ENCODE measurements at places on chromosomes 12 and 14.

DNA sequence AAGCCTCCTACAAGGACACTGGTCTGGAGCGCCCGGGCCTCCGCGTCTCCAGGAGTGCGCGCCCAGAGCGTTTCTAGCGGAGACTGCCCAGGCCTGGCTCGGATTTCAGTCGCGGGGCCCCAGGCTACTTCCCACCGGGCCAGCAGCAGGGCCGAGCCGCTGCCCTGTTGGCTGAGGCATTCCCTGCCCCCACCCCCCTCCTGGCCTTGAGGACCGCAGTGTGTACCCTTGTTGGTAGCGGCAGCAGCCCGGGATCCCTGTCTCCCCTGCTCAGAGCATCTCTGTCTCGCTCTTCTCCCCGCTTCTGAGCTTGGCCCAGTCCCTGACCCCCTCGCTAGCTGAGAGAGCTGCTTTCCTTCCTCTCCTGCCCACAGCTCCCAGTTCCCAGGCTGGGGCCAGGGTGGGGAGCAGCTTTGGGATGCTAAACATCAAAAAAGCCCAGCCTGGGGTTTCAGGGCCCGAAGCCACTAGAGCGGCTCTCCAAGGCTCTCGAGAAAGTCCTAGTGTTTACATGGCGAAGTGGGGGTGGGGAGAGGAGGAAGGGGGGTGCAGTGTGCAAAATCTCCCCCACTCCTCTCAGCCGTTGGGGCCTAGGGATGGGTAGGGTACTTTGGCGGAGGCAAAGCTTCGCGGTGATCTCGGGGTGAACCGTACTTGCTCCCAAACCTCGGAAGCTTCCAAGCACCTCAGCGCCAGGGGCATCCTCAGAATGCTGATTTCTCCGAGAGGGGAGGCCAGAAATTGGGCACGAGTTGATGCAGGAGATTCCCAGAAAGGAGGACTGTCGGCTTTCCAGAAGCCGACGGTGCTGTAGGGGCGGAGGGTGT is 6.4 kb downstream of the NKX2-1 start:
- no peak for DNase-seq

DNA sequence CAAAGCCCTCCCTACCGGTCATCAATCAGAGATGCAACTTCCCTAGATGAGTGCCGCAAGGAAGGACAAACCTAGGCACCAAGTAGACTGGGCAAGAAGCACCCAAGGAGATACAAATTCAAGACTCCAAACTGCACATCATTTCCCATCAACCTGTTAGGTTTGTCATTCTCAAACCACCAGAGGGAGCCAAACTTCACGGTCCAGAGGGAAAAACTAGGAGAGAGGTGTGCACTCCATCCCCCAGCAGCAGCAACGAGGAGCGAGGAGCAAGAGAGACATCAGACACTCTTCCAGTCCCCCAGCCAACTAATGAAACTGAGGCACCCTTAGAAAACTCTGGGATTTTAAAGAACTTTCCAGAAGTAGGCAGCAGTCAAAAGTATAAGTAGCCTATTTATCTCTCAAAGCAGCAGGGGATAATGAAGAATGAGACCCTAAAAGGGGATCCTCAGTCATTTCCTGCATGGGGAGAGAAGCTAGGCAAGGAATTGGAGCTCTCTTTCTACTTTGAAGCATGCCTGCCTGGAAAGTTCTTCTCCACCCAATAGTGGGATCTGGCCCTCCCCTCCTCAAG is 37.0 kb upstream of the NT5DC3 start:
- no peak for DNase-seq

DNA sequence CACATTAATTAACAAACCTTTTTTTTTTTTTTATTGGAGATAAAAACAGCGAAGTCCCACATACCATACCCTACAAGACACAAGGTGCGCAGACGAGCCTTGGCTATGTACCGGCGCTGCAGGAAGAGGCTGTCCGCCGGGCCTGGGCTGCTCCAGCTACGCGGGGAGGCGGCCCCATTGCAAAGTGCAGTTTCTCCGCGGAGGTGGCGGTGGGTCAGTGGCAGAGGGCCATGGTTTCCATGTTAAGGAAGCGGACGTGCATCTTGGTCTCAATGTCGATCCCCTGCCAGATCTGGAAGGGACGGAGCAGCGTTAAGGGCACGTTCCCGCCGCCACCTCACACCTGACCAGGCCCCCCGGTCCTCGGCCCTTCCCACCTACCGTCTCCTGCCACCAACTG is 60.3 kb downstream of the TESC start:
- DNase-seq, result no peak

DNA sequence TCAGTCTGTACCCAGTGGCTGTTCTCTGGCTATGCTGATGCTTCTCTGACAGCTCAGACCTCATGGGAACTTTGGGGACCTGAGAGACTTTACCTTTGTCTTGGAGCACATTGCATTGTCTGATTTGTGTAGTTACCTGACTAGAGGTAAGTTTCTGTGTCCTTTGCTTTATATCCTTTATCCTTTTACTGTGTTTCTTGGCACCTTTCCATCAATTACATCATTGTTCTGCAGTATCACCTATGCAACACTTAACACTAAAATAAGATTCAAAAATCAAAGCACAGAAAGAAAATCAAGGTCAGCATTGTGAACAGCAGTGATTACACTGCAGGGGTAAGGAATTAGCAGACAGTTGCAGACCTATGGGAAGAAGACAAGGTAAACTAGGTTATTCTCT is 43.8 kb downstream of the SLC35F4 start:
- no peak for DNase-seq

GRCh38 chr14:56975521-56975920 is 165.2 kb upstream of the OTX2 start:
- DNase-seq, result no peak

DNA sequence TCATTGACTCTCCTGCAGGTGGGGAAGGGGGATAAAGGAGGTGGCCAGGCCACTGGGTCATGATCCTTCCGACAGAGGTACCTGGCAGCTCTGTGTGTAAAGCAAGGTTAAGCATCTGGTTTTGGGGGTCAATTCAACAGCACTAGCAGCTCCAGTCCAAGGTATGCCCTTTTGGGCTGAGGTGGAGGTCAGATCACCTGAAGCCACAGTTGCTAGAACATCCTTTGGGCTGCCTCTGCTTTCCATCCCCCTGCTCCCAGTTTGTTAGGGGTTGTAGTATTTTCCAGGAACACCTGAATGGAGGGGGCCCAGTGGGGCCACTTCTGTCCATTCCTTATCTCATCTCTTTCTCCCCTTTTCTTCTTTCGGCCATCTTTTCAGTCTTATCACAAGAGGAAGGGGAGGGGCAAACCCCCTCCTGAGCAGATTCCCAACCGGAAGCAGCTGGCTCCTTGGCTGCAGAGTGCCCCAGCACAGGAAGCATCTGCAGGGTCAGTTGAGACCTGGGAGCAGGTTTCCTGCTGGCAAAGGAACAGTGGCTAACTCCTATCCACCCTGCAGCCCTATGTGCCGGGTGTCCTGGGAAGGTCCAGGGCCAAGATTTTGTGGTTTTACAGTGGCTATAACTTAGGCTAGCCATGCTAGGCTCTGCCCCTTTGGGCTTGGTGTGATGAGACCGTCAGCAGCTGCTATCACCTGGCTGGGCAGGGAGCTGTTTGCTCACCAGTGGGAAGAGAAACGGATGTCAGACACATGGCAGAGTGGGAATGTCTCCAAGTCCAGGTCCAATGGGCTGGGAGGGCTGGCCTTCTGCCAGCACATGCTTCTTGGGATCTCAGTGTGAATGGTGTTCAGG is 40.2 kb downstream of the SH2B3 start:
- no peak for DNase-seq

- no peak for DNase-seq
These were observed 52.5 kb downstream of the FGD4 start for GRCh38 chr12:32451816-32452215.

DNA sequence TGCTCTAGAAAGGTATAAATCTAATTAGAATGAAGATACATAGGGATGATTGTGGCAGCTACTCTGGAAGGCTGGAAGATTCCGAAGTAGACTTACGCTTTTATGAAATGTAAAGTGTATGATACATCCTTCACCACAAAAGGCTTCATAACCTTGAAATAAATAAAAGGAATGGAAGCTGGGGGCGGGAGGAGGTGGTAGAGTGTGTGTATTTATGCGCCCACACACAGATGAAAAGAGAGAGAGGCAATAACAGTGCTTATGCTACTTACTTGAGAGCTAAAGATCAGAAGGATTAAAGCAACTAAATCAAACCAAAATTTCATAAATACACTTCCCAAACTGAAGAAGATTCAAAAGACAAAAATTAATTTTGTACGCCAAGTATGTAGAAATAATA is 30.4 kb downstream of the CBX5 start:
- DNase-seq, result no peak

GRCh38 chr12:47698055-47698454 is 7.8 kb downstream of the RPAP3 start:
- no peak for DNase-seq

GRCh38 chr12:46942579-46942978 is 116.8 kb upstream of the SLC38A4 start:
- DNase-seq, result no peak

DNA sequence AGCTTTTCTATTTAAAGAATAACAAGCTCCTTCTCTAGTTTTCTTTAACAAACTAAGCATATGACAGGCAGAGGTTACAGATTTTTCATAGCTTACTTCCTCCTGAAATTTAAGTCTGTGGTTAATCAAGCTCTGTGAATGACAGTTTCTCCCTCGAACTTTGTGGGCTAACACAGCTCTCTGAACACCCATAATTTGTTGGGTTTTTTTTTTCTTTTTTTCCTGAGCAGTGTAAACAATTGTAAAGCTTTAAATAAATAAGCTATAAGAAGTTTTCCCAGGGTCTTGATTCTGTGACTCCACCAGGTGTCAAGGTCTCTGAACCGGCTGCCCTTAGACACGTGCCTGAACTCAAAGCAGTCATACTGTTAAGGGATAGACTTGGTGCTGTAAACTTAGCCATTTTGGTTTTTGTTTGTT is 128.1 kb upstream of the AMIGO2 start:
- no peak for DNase-seq

DNA sequence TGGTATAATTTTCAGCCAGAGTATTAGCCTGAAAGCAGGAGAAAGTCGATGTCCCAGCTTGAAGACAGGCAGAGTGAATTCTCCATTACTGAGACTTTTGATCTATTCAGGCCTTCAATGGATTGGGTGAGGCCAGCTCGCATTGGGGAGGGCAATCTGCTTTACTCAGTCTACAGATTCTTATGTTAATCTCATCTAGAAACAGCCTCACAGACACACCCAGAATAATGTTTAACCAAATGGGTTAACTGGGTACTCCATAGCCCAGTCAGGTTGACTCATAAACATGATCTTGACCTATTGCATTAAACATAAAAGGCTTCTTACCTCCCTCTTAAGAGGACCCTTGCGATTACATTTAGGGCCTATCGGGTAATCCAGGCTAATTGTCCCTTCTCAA is 118.0 kb downstream of the KTN1 start:
- no peak for DNase-seq

DNA sequence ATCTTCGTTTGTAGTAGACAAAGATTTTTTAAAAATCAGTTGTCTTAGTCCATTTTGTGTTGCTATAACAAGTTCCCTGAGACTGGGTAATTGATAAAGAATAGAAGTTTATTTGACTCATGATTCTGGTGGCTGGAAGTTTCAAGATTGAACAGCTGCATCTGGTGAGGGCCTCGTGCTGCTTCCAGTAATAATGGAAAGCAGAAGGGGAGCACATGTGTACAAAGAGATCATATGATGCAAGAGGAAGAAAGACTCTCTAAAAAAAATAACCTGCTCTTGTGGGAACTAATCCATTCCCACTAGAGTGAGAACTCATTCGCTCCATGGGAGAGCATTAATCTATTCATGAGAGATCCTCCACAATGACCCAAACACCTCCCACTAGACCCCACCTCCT is 24.8 kb downstream of the MUCL1 start:
- DNase-seq, result no peak

DNA sequence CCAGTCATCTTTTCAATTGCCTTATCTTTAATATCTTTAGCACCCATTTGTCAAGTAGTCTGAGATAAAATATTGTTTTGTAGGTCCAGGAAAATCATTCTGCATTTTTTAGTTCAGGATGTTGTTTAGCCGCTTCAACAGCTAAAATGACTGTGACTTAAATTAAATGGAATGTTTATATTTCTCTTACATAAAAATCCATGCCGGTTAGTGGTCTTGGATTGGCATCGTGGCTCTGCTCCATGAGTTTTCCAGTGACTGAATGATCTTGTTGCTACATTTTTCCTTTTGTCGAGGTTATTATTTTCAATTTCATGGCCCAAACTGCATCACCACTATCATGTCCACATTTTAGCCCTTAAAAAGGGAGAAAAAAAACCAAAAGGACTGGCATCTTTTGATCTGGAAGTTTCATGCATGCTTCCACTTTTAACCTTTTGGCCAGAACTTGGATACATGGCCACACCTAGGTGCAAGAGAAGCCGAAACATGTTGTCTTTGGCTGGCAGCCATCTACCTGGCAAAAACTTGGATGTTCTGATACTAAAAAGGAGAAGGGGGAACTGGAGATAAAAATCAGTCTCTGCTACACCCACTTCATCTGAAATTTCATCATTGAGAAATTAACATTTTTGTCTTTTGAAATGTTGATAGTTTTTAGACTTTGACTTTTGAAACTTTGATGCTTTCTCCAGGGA is 142.4 kb downstream of the OTOGL start:
- DNase-seq, result no peak

DNA sequence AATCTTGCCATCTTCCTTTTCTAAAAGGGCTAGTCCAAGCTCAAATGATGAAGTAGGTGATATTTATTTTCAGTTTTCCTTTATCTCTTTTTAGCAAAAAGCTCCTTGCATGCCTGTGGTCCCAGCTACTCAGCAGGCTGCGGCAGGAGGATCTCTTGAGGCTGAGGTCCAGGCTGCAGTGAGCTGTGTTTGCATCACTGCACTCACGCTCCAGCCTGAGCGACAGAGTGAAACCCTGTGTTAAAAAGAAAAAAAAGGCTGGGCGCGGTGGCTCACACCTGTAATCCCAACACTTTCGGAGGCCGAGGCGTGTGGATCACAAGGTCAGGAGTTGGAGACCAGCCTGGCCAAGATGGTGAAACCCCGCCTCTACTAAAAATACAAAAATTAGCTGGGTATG is 5.0 kb downstream of the TMEM116 start:
- DNase-seq, result no peak

GRCh38 chr12:125512541-125513298 is 447.5 kb downstream of the AACS start:
- DNase-seq, result no peak

- no peak for DNase-seq
These were observed 48.7 kb upstream of the USP15 start for GRCh38 chr12:62211510-62211909.

DNA sequence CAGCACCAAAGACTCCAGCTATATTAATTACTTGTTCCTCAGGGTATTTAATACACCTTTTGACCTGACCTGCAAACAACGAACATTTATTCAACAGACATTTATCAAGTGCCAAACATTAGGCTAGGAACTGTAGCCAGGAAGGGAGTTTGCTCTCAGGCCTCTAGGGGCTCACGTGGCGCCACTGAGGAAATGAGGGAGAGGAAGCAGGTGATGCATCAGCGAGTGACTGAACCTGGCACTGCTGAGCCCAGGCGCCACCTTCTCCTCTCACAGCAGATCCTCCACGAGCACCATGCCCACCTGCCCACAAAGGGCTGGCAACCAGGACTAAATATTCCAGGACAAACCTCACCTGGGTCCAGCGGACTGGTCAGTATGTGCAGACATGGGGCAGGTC is 50.2 kb downstream of the SETD3 start:
- DNase-seq, result no peak

GRCh38 chr12:12357719-12358461 is 1.0 kb downstream of the BORCS5 start:
- no peak for DNase-seq

Measured in stimulated activated CD8-positive, alpha-beta memory T cell treated with anti-CD3 and anti-CD28 coated beads, Interleukin-7, amount 100 ng/mL, for 1 hour (primary cell).